Mucosa of descending colon (tissue), 3 donors: ENCODE measurements at places on chromosomes 7 and 10.
A peak's percentile ranks its signal among the peaks of the same experiment; 100 is the strongest.

DNA sequence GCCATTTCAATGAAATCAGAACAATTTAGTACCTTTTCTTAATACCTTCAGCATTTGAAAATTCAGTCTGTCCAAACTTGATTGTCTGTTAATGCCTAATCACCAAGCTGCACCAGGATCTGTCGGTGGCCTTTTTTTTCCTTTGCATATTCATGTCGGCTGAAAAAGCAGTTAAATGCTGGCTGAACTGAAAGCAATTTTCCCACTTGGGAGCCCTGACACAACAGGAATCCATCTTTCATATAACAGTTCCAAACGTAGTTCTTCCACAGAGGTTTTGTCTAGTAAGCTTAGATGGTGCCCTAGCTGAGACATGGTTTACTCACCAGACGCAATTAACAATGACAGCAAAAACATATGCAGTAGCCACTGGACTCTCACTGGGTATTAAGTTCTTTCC, 83.6 kb upstream of the CHCHD3 start:
- no peak for DNase-seq

DNA sequence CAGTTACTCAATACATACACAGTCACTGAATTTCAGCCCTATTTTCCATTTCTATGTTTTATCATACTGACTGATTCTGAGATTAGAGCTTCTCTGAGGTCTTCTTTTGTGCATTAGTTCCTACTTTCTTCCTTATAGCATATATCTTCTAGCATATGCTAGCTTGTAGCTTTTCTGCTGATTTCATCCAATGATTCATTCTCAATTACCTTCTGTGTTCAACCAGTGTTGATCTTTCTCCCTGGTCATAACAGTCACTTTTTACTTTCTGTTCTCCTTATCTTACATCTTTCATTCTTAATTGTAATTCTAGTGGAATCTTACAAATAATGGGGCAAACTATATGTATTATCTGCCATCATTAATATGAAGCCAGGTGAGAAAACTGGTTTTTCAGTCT, 159.5 kb upstream of the HGF start:
- DNase-seq, result no peak

DNA sequence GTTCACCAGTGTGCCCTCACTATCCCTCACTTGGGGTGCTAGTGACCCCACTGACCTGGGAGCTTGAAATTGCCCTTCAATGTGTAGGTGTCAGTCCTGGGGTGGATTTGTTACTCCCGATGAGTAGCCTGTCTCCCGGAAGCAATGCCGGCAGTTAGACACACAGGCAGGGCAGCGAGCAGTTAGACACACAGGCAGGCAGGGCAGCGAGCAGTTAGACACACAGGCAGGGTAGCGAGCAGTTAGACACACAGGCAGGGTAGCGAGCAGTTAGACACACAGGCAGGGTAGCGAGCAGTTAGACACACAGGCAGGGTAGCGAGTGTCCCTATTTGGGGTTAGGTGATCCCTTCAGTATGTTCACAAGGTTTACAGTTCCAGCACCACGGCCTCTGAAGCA, 44.0 kb downstream of the VWA2 start:
- DNase-seq, result no peak

GRCh38 chr7:37419496-37419895, 29.2 kb downstream of the ELMO1 start:
- DNase-seq, result no peak

DNA sequence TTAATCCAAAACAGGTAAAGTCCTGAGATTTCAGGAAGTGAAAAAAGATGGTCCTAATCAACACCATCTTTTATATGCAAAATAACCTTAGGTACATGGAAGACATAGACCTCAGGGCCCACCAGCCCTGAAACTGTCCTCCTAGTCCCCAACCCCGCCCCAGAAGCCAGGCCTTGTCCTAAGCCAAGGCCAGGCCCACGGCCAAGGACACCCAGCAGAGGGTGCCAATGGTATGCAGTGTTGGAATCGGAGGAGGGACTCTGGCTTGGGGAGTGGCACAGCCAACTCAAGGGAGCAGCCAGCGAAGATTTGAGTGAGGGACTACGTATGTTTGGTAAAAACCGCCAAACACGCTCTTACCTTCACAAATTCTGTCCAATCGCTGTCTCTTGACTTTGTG, 96.7 kb downstream of the ZRANB1 start:
- DNase-seq, result peak; percentile 78

DNA sequence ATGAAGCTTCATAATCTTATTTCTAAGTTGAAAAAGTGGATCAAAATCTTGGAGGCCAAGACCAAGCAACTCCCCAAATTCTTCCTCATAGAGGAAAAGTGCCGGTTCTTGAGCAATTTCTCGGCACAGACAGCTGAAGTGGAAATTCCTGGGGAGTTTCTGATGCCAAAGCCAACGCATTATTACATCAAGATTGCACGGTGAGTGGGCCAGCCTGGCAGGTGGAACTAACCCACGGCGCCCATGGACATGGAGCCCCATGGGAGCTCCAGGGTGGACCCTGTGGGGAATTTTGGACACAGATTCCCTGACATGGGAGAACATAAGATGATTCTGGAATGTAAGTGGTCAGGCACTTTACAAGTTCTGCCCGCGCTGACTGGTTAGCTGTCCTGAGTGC, 125.9 kb downstream of the TRRAP start:
- DNase-seq, result no peak

GRCh38 chr7:98879198-98879978, 1.1 kb downstream of the TRRAP start:
- peak; percentile 60 for DNase-seq
